ENCODE measurements at places on chromosomes 7 and 10. TPM values are rescaled to one million over a fixed set of nuclear protein-coding genes. Genes with fewer than 3 reads are reported as not detected.

DNA sequence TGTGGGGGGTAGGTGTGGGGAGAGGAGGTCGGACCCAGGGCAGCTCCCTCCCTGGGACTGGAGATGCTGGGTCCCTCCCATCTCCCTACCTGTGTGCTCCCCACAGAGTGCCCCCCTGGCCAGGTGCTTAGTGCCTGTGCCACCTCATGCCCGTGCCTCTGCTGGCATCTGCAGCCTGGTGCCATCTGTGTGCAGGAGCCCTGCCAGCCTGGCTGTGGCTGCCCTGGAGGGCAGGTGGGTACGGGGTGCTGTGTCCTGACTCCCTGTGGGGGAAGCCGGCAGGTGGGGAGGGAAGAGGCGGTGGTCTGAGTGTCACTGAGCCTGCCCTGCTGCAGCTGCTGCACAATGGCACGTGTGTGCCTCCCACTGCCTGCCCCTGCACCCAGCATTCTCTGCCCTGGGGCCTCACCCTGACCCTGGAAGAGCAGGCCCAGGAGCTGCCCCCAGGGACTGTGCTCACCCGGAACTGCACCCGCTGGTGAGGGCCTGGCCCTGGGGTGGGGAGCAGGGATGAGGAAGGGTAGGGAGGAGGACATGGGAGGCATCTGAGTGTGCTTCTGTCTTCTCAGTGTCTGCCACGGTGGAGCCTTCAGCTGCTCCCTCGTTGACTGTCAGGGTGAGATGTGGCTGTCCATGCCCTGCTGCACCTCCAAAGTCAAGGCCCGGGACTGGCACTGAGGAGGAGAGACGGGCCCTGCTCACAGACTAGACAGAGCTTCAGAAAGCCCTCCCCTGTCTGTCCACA, 11.7 kb upstream of the ZNF862 start:
- H3K36me3 ChIP-seq: no peaks in the 10 kb centered on the region
- peaks cover 2% of the 10 kb centered on the region for H3K27me3 ChIP-seq
- no peak overlapping the region for H3K27ac ChIP-seq
- no peaks in the 10 kb centered on the region for H3K4me1 ChIP-seq
- H3K4me3 ChIP-seq: no peak overlapping the region

The HECTD2 gene
- 6.3 TPM for total RNA-seq

DNA sequence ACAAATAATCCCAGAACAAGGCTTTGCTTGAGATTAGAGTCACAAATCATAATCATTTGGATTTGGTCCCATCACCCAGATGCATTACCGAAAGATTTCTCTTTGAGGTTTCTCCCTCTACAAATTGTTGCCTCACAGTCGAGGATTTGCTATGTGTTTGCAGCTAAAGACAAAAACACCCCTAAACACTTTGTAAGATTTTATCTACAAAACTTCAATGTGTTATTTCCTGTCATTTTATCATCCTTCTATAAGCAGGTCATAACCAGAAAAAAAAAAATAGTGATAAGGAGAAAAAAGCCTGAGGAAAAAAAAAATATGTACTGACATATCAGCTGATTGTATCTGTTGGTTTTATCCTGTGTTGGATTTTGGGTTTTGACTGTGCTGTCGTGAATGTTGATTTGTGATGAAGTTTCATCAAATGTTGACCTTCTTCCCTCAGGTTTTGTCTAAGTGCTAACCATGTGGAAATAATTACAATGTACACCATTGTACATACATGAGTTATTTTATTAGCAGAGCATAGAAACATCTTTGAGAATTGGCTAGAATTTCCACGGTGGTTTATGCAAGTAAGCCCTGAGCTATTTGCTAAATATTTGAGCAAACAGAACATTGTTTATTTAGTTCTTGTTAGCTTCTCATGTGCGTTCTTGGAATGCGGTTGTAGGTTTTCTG, 274.4 kb downstream of the NEBL start:
- H3K27ac ChIP-seq: no peak overlapping the region
- no peaks in the 10 kb centered on the region for H3K36me3 ChIP-seq
- no peaks in the 10 kb centered on the region for H3K27me3 ChIP-seq
- no peak for DNase-seq

GRCh38 chr7:47737601-47738000, 155.7 kb upstream of the TNS3 start:
- DNase-seq: no peak
- no peak overlapping the region for H3K27ac ChIP-seq
- peaks cover 38% of the 10 kb centered on the region for H3K27me3 ChIP-seq
- no peaks in the 10 kb centered on the region for H3K36me3 ChIP-seq
- peaks cover 61% of the 10 kb centered on the region for H3K4me1 ChIP-seq

- no peaks in the 10 kb centered on the region for H3K4me1 ChIP-seq
- no peak overlapping the region for H3K27ac ChIP-seq
- no peak overlapping the region for H3K4me3 ChIP-seq
- H3K27me3 ChIP-seq: peaks cover 29% of the 10 kb centered on the region
Observed at GRCh38 chr10:117222976-117223692, 17.8 kb upstream of the SLC18A2 start.

The EGFR gene
- total RNA-seq: 44.6 TPM

GRCh38 chr7:98321301-98321700, 39.8 kb downstream of the BRI3 start:
- no peak for DNase-seq
- peaks cover 18% of the 10 kb centered on the region for H3K36me3 ChIP-seq
- no peaks in the 10 kb centered on the region for H3K27me3 ChIP-seq
- peaks cover 11% of the 10 kb centered on the region for H3K4me1 ChIP-seq
- H3K27ac ChIP-seq: no peak overlapping the region

GRCh38 chr10:49518982-49519578, 19.8 kb downstream of the ERCC6 start:
- no peak for DNase-seq
- H3K4me1 ChIP-seq: peaks cover 9% of the 10 kb centered on the region
- no peaks in the 10 kb centered on the region for H3K27me3 ChIP-seq
- H3K4me3 ChIP-seq: peak overlapping the region; percentile 28

The CLDN4 gene
- 787 TPM for total RNA-seq

- DNase-seq: no peak
- H3K27me3 ChIP-seq: peaks cover 14% of the 10 kb centered on the region
- H3K36me3 ChIP-seq: no peaks in the 10 kb centered on the region
Observed at GRCh38 chr10:78981257-78981969, 87.4 kb upstream of the ZMIZ1 start.

The CREB3L2 gene
- 85.8 TPM for total RNA-seq

The SFRP4 gene
- total RNA-seq: 4.4 TPM

- H3K27ac ChIP-seq: no peak overlapping the region
- no peak for DNase-seq
- H3K4me1 ChIP-seq: peaks cover 33% of the 10 kb centered on the region
- no peaks in the 10 kb centered on the region for H3K27me3 ChIP-seq
Observed at GRCh38 chr7:30917216-30917893, 5.7 kb downstream of the AQP1 start.

DNA sequence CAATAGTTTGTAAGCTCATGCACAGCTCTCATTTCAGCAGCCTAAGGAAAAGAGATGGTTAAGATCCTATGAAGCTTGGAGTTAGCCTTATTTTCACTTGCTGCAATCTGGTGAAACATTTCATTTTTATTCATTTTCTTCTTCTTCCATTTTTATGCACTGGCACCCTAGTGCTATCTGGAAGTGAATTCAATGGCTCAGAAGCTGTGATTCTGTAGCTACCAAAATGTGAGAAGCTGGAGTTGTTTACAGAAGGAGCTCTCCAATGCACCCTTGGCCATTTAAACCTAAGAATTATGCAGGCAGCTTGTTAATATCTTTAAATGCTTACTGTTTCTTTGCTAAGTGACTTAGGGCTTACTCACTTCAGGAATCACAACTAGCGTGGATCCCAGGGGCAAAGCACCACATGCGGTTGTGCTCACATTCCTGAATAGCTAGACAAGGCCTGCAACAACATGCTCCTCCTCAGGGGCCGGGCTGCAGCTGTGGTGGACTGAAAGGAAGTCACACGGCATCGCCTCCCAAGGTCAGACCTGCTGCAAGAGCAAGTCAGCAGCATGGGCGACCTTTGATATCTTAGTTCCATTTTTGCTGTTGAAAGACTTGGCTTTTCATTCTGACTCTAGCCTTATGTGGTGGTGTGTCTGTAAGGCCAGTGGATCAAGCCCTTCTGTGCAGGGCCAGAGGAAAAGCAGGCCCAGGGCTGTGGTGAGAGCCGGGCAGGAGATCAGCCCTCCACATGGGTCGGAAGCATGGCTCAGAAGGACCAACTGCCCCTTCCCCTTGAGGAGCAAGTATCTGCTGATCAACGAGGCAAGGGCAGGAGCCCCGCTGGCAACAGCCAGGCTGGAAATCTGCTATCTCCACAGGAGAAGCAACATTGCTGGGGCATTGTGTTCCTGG, 91.9 kb upstream of the MBL2 start:
- H3K4me3 ChIP-seq: no peak overlapping the region
- DNase-seq: no peak
- H3K27me3 ChIP-seq: no peaks in the 10 kb centered on the region

The STARD3NL gene
- 46.7 TPM for total RNA-seq

- H3K36me3 ChIP-seq: no peaks in the 10 kb centered on the region
- H3K27ac ChIP-seq: no peak overlapping the region
- H3K27me3 ChIP-seq: no peaks in the 10 kb centered on the region
- no peak for DNase-seq
- no peak overlapping the region for H3K4me3 ChIP-seq
- H3K4me1 ChIP-seq: no peaks in the 10 kb centered on the region
Observed at GRCh38 chr7:8640671-8641070, 207.3 kb downstream of the NXPH1 start.

GRCh38 chr10:43308986-43309385, 42.1 kb upstream of the RASGEF1A start:
- H3K27ac ChIP-seq: no peak overlapping the region
- no peak for DNase-seq
- peaks cover 22% of the 10 kb centered on the region for H3K27me3 ChIP-seq
- no peaks in the 10 kb centered on the region for H3K36me3 ChIP-seq
- H3K4me1 ChIP-seq: peaks cover 9% of the 10 kb centered on the region

DNA sequence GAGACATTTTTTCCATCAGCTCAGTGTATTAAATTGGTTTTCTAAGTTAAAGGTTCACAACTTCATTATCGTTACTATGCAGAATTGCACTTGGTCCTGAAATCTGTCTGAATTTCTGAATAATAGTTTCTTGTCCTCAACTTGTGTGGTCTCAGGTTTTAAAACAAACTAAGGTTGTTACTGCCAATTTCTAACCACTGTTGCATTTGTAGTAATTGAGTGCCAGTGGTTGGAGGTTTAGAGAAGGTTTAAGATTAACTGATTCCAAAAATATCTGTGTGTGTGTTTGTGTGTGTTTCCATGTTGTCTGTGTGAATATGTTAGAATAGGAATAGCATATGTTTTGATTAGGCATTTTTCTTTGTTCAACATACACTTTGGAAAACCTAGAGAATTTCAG, 395.9 kb downstream of the AUTS2 start:
- no peaks in the 10 kb centered on the region for H3K27me3 ChIP-seq
- no peak overlapping the region for H3K27ac ChIP-seq
- DNase-seq: no peak
- peaks cover 1% of the 10 kb centered on the region for H3K36me3 ChIP-seq

DNA sequence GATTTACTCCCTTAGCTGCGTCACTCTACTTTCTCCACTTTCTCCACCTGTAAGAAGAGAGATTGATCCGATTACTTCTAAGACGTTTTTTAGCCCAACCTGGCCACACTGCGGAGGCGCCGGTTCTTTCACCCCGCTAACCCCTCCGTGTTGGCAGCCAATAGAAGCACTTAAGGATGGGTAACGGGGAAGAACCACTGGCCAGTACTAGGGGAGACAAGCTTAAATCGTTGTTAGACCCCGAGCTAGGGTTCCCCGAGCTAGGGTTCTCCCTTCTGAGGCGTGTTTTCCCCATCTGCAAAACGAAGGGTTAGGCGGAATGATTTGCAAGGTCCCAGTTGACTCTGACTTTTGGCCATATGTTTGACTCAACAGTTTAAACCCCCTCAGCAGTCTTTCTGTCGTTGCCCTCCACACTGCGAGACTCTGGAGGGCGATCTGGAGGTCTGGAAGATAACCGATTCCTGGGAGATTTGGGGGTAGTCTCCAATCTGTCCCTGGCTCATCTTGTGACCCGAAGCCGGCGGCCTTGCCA, 644 bp downstream of the UMAD1 start:
- no peaks in the 10 kb centered on the region for H3K27me3 ChIP-seq
- H3K4me3 ChIP-seq: peak overlapping the region; percentile 97
- H3K36me3 ChIP-seq: peaks cover 11% of the 10 kb centered on the region
- H3K27ac ChIP-seq: peak overlapping the region; percentile 98
- H3K4me1 ChIP-seq: peaks cover 12% of the 10 kb centered on the region

DNA sequence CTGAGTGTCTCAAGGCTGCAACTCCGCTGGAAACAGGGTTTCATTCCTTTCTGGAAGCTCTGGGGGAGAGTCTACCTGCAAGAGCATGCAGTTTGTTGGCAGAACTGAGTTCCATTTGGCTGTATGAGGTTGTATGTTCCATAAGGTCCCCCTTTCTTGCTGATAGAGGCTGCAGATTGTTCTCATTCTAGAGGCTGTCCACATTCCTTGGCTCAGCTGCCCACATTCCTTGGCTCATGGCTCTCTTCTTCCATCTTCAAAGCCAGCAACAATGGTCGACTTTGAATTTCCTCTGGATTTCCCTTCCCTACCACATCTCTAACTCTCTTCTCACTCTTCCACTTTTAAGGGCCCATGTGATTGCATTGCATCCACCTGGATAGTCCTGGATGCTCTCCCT, 147.3 kb upstream of the CDCA7L start:
- H3K36me3 ChIP-seq: no peaks in the 10 kb centered on the region
- peaks cover 9% of the 10 kb centered on the region for H3K4me1 ChIP-seq
- peaks cover 4% of the 10 kb centered on the region for H3K27me3 ChIP-seq
- H3K27ac ChIP-seq: no peak overlapping the region

DNA sequence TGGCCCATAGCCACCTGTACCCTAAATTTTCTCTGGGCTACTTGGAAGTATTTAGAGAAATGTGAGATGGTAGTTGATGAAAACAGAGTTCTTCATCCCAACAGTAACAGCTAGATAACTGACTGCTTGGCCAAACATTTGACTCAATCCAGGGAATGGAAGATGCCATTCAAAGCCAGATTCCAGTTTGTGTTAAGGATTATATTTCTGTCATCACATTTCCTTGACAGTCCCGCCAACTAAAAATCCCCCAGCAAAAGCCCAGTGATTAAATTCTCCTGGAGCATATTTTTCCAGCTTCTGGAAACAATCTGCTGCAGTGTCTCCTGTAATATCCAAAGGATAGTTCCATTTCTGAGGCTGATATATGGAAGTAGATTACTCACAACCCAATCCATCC, 45.4 kb upstream of the PTN start:
- H3K4me3 ChIP-seq: no peak overlapping the region
- H3K4me1 ChIP-seq: no peaks in the 10 kb centered on the region
- peaks cover 7% of the 10 kb centered on the region for H3K27me3 ChIP-seq
- H3K27ac ChIP-seq: no peak overlapping the region
- H3K36me3 ChIP-seq: no peaks in the 10 kb centered on the region

GRCh38 chr10:127908106-127908958, 1.4 kb downstream of the PTPRE start:
- no peak for DNase-seq
- peaks cover 11% of the 10 kb centered on the region for H3K4me1 ChIP-seq
- no peaks in the 10 kb centered on the region for H3K36me3 ChIP-seq
- H3K4me3 ChIP-seq: peak overlapping the region; percentile 71
- H3K27me3 ChIP-seq: peaks cover 46% of the 10 kb centered on the region

The DNAAF5 gene
- 42.4 TPM for total RNA-seq

- no peaks in the 10 kb centered on the region for H3K36me3 ChIP-seq
- peaks cover 7% of the 10 kb centered on the region for H3K27me3 ChIP-seq
- peaks cover 17% of the 10 kb centered on the region for H3K4me1 ChIP-seq
- no peak overlapping the region for H3K4me3 ChIP-seq
Observed at GRCh38 chr10:91124016-91124415, 96.4 kb upstream of the PCGF5 start.

Data from type B pancreatic cell (in vitro differentiated cells).